ENCODE measurements at places on chromosomes 3 and 15.
A peak's percentile ranks its signal among the peaks of the same experiment; 100 is the strongest.

DNA sequence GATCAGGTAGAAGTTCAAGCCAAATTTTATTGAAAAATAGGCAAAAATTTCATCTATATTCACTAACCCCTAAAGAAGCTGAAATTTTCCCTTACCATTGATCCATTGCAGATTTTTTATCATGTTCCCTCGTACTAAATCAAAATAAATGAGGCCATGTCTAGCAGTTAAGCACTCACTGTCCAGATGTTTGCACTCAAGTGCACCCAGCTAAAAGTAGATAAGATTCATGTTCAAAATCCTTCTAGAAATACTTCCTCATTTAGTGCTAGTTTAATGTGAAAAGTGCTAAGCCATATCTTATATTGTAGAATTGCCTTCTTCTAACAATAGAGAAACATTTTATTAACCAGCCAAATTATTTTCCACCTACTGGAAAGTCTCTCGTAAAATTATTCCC, 164.7 kb upstream of the UBE2E2 start:
- no peak for DNase-seq

DNA sequence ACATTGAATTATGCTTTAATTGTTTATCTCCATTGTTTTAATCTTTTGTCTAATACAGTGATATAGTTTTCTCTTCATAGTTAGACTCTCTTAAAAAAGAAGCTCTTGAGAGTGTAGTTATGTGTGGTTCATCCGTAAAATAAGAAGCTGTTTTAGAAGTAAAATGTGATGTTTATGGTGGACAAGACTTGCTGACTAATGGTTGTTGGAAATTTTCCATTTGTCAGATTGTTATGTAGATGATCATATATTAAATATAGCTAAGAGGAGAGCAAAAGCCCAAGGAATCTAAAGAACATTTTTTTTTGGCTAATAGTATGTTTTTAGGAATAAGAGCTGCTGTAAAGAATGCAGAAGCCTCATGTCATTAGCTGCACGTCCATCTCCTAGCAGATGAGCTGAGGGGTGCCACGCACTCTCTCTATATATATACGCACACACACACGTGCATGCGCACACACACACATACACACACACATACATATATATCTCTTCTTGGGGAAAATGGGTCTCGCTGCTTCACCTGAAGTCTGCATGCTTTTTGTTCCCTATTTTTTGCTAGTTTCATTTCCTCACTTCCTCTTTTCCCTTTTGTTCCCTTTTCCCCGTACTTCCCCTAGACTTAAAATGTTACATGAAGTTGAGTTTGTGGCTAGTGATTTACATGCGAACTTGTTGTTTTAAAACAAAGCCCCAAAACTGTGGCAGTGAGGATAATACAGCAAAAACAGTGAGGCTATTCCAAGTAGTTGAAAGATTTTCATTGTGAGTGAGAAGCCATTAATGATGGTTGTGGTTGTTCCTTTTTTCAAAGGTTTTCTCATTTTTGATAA, 107.8 kb downstream of the MBNL1 start:
- no peak for DNase-seq

GRCh38 chr15:47762621-47763020, 45.3 kb downstream of the SEMA6D start:
- DNase-seq: no peak

GRCh38 chr3:184691397-184692231, 20.2 kb downstream of the MAGEF1 start:
- DNase-seq: no peak

DNA sequence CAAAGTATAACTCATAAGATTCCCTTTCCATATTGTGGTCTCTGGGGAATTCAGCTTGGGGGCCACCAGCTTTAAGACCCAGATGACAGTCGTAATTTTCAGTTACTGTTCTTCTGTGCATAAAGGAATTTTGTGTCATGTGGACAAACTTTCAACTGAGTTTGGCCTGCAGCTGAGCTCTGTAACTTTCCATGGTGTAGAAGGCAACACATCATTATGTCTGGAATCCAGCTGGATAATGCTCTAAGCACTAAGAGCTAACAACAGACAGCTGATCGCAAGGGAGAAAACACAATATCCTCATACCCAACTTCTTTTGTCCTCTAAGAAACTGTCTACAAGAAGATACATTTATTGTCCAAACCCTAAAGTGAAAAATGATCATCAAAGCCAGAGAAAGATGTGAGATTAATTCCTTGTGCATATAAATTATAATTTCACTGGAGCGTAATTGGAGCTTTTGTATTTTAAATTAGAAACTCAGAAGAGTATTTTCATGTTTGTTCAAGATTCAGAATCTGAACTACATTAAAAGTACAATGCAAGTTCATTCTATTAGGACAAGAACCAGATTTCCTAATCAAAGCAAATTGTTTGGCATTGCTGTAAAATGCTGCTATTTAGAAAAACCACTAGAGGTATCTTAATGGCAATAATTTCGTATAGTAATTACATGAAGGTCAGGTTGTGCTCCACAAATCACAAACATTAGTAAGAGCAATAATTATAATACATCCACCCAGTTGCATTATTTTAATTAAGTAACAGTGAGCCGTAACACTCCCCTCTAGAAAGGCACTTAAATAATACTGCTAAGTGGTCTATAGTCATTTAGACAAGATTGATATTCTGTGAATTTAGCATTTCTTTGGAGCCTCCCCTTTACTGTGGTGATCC, 218.8 kb downstream of the ATP8B4 start:
- DNase-seq: no peak

GRCh38 chr3:78912259-78912658, 855.5 kb downstream of the ROBO1 start:
- no peak for DNase-seq

GRCh38 chr3:192917028-192917403, 640 bp downstream of the MB21D2 start:
- peak; percentile 52 for DNase-seq

- no peak for DNase-seq
Measured at GRCh38 chr3:19348941-19349564, 200.7 kb downstream of the KCNH8 start.

DNA sequence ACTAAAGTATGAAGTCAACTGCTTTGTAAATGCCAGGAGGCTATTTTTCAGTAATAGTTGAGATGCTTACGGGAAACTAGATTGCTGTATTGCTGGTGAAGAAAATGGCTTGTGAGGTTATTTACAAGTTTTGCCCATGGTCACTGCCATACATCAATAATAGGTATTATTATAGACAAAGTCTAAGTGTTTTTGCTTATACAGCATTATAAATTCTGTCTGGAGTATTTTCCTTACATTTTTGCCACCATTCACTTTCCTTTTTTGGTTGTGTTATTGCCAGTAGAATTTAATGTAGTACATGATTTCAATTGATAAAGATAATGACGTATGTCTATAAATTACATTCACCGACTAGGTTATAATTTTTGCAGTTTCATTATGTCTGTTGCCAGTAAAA, 114.2 kb downstream of the CDIN1 start:
- no peak for DNase-seq

GRCh38 chr3:116179091-116179490, 266.2 kb downstream of the LSAMP start:
- DNase-seq: no peak

DNA sequence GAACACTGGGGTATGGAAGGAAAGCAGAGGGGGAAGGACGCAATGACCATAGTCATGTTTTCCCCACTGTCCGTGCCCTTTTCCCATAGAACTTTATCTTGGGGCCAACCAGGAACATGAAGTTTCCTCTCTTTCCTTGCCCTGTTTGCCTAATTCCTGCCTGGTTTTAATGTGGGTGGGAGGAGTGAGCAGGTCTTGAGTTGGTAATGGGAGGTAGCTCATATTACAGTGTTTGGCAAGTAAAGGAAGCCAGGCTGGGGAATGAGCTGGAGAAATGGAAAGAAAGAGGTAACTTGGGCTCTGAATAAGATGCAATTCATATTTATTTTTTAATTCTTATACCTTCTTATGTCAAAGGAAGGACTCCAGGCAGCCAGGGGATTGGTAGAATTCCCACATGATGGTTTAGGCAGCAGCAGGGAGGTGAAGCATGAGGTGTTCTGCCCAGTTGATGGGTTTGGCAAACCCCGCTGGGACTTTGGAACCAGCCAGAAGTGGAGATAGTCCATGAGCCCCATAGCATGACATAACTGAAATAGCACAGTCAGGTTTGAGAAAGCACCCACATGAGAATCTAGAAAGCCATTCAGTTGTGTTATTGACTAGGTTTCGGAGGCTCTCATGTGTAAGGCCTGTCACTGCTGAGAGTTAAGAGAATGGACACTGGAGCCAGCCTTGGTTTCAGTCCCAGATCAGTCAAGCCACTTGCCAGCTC, 60.0 kb downstream of the CCK start:
- no peak for DNase-seq

- DNase-seq: no peak
Measured at GRCh38 chr15:36039996-36040572, 494.1 kb upstream of the DPH6 start.
